ENCODE measurements at places on chromosomes 16 and 17.

GRCh38 chr17:27458524-27458908 is 2.3 kb downstream of the KSR1 start:
- DNase-seq = no peak

- DNase-seq = no peak
Observed at GRCh38 chr16:66057057-66057456, 309.4 kb upstream of the CDH5 start.

- DNase-seq = no peak
Observed at GRCh38 chr17:1782171-1782567, 20.3 kb downstream of the SERPINF1 start.

GRCh38 chr16:84013787-84014569 is 28.6 kb downstream of the SLC38A8 start:
- no peak for DNase-seq

- DNase-seq = peak; percentile 74
Observed at GRCh38 chr17:4420692-4421131, 13.0 kb upstream of the SPNS3 start.

DNA sequence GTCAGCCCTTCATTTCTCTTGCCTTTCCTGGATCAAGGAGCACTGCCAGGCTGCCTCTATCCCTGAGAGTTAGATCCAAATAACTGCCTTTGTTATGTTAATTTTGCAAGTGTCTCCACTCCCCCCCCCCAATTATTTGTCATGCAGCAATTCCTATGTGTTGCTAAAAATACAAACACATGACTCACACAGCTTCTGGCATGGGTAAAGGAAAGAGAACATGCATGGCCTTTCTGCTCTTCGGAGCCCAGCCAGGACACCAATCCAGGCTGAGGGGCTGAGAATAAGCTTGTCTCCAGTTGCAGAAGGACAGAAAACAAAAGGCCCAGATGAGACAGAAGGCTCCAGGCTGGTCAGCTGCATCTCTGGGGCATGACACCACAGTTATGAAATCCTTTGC is 148.0 kb upstream of the TNRC6C start:
- DNase-seq = no peak

DNA sequence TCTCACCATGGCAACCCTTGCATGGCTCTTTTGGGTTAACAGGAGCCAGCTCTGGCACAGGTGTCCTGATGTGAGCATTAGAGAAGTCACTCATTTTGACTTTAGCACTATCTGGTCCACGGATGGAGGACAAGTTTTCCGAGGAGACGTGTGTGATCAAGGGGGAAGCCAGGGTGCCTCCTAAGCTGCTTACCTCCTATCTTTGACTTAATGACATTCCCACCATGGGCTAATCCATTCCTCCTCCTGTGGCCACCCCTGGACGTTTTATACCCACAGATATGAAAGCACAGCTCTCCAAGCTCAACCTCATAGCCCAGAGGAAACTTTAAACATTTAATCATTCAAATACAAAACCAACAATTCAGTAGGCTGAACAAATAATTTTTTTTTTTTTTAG is 18.8 kb downstream of the MPP2 start:
- DNase-seq = no peak

DNA sequence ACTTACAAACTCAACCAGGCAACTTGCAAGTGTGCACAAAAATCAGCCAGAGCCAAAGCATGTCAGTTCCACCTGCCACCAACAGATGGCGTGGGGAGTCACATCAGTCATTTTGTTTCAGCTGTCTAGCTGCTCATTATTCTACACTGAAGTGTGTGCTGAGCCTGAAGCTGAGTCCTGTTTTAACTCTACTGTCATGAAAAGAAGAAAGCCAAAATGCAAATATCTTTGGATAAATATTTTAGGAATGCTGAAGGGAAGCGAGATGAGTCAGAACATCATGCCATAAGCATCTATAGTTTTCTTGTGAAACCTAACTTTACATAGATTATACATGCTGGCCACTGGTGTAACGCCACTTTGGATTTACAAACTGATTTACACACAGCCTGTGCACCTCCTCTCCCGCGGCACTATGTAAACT is 172.6 kb downstream of the CDK5R1 start:
- peak; percentile 87 for DNase-seq

DNA sequence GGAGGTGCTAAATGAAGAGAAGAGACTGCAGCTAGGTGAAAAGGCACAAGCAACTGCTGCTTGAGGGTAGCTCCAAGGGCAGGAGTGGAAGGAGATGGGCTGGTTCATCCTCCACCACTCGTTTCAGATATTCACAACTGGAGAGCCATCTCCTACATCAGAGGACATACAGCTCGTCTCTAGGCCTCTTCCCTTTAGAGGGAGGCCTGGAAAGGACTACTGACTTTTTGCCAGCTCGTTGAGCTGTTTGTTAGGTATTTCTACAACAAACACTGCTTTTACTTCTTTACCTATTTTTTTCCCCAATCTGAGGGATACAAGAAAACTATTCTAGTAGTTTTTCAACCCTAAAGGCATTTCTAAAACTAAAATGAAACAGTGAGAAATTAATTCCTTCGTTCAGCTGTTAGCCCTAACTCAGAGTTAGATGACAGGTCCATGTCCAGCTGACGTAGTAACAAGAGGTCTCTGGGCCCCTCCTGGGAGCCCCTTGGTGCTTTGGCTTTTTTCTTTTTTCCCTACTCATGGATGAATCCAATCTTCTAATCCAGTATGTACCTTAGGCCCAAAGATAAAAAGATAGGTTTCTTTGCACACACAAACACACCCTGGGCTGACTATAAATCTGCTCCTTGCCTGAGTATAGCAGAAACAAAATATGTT is 47.8 kb upstream of the TBX2 start:
- DNase-seq = no peak

GRCh38 chr17:69239611-69240600 is 11.3 kb upstream of the ABCA10 start:
- DNase-seq = no peak

- DNase-seq = no peak
Observed at GRCh38 chr16:10751291-10751697, 7.7 kb downstream of the NUBP1 start.

DNA sequence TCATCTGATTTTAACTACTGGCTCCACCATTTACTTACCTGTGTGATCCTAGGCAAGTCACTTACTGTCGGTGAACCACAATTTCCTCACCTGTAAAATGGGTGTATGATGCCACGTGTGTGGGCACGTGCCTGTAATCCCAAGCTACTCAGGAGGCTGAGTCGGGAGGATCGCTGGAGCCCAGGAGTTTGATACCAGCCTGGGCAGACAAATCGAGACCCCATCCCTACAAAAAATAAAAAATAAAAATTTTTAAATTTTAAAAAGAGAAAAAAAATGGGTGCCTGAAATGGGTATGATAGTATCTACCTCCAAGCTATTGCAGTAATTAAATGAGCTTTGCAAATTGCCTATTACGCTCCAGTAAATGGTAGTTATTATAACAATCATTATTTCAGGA is 225.3 kb downstream of the CCDC182 start:
- no peak for DNase-seq

- no peak for DNase-seq
Observed at GRCh38 chr17:979212-979538, 401 bp downstream of the NXN start.

DNA sequence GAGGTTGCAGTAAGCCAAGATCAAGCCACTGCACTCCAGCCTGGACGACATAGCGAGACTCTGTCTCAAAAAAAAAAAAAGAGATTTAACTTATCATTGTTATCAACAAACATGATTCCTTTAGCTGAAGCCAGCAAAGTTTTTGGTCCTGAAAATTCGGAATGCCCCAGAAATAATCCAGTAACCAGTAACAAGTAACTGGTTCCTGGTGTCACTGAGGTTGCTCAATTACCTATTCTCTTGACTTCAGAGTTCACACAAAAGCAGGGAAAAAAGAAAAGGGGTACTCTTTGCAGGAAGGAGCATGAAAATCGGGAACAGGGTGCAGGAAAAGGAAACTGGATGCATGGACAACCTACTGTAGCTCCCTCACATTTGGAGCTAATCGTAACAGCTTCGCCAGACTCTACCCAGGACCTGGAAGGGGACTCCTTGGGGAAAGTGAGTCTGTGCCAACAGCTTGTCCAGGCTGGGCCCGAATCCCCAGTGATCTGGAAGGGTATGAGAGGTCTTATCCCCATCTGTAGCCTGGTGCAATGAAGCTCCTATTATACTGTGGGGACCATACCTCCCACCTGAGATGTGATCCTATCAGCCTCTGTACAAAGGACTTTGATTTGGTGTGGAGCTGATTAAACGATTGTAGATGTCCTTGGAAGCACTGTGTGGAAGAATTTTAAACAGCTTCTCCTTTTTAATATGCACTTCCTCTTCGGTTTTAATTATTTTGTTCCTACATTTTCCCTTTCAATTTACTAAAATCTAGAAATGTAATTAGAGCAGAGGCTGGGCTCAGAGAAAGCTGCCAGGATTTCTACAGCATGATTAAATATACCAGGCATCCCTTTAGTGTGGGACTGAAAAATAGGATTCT is 3.4 kb upstream of the SPOP start:
- DNase-seq = no peak

DNA sequence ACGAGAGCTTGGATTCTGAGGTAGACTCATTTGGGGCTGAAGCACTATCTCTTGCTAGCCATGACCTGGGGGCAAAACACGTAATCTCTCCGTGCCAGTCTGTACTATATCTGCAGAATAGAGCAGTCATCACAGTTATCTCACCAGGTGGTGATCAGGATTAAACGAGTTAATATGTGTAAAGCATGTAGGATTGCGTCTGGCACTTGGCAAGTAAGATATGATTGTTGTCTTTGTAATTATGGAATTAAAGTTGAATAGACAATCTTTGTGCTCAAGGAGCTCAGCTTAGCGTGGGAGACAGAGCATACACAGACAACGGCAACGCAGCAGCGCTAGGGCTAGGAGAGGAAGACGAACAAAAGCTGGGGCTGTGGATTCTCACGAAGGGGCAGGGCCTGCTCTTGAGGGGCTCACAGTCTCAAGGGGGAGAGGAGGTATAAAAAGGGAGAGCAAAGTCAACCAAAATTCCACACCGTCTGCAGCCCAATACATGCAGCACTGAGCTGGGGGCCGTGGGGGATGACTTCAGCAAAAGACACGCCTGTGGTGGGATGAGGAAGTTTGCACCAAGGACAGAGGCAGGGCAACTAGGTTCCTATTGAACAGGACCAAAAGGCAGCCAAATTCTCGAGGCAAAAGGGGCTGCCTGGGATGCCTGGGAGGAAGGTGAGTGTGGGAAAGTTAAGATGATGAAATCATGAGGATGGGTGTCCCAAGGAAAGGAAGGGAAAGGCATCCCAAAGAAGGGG is 68.6 kb downstream of the SDK2 start:
- DNase-seq = no peak

DNA sequence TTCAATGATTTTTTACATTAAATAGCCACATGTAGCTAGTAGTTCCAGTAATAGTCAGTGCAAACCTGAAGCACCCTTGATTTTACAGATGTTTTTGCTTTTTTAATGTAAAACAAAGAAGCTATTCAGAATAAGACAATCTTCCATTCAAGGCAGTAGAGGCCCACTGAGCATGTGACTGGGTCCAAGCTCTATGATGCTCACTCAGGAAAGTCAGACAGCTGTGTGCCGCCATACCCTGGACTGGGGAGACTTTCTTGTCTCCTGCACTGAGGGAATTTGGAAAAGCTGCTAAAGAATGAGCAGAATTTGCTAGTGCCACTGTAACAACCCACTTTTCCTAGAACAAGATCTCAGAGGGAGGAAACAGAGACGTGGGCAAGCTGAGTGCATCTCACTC is 11.5 kb downstream of the CENPN start:
- DNase-seq = peak; percentile 91

DNA sequence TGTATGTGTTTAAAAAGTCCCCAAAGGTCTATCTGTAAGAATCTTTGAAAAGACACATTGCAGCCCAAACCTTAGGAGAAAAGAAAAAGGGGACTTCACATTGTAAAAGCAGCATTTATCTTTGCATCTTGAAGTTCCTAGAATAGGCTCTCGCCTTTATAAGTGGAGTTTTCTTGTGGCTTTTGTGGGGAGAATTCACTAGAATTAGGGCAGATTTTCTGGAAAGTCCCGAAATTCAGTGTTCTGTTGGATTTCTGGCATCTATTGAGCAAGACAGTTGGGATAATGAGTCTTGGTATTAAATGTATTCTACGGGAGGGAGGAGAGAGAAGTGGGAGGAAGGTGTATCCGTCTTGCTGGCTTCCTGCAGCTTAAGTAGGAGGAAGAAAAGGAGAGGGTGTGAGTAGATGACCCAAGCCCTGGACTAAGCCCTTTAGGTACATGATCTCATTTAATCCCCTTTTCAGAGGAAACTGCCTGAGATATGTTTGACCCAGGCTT is 62.6 kb downstream of the PRKCA start:
- DNase-seq = no peak

- DNase-seq = no peak
Observed at GRCh38 chr16:30771726-30772125, 9.6 kb downstream of the RNF40 start.

DNA sequence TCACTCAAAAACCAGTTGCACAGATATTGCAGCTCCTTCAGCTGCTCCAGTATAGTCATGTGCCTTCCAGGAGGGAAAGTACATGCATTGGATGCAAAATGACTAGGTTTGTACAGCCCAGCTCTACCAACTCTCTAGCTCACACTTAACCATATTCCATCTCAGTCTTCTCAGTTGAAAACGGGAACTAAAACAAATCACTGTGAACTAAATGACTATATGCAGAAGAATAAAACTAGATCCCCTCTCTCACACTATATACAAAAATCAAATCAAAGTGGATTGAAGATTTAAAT is 24.9 kb downstream of the DCUN1D3 start:
- no peak for DNase-seq

- DNase-seq = no peak
Observed at GRCh38 chr17:80251966-80252365, 8.7 kb upstream of the RNF213 start.

DNA sequence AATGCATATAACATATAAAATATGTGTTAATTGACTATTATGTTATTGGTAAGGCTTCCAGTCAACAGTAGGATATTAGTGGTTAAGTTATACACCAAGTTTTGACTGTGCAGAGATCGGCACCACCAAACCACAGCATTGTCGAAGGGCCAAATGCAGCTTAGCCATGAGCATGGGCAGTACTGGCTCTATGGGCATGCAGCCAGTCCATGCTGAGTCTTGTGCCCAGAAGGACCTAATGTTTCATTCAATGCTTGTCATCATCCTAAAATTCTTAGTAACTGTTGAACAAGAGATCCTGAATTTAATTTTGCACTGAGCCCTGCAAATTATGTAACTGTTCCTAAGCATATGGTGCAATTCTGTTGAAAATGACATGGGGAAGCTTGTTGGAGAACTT is 233.4 kb upstream of the HS3ST3A1 start:
- no peak for DNase-seq

DNA sequence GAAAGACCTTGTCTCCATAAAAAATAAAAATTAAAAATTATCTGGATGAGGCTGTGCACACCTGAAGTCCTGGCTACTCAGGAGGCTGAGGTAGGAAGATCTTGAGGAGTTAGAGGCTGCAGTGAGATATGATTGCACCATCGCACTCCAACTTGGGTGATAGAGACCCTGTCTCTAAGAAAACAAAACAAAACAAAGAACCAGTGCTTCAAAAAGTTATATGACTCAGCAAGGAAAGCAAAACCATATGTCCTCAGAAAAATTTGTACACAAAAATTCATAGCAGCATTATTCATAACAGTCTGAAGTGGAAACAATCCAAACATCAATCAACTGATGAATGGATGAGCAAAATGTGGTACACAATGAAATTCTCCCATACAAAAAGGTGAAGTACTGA is 48.9 kb downstream of the SLFN5 start:
- no peak for DNase-seq

GRCh38 chr16:21274172-21274726 is 3.8 kb downstream of the CRYM start:
- DNase-seq = no peak

Data from globus pallidus (tissue), 1 donor.